ENCODE measurements at places on chromosomes 5 and 9.

DNA sequence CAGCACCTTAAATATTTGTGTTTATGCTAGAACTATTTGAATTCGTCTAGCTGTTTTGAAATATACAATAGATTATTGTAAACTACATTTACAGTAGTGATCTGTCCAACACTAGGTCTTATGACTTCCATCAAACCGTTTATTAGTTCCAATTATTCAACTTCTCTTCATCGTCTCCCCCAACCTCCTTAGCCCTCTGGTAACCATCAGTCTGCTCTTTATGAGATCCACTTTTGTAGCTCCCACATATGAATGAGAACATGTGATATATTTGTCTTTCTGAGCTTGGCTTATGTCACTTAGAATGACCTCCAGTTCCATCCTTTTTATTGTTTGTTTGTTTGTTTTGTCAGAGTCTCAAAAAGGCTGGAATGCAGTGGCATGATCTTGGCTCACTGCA lies 11.8 kb downstream of the DMXL1 start:
- DNase-seq = no peak

DNA sequence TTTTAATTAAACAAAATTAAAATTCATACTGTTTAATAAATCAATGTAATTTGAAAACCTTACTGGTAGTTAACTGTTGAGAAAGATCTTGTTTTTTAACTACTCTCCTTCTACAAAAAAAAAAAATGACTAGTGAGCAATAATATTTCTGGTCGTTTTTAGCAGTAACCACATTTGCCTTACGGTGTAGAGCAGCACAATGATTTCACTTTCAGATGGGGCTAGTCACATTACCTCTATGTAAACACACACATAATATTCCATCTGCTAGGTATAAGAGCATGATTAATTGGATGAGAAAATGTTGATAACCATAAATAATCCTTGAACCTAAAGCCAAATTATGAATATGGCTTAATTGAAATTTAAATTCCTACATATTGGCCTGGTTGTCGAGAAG lies 198.1 kb downstream of the CHSY3 start:
- no peak for DNase-seq

GRCh38 chr5:79857714-79858409 lies 133.2 kb downstream of the MTX3 start:
- DNase-seq = no peak

DNA sequence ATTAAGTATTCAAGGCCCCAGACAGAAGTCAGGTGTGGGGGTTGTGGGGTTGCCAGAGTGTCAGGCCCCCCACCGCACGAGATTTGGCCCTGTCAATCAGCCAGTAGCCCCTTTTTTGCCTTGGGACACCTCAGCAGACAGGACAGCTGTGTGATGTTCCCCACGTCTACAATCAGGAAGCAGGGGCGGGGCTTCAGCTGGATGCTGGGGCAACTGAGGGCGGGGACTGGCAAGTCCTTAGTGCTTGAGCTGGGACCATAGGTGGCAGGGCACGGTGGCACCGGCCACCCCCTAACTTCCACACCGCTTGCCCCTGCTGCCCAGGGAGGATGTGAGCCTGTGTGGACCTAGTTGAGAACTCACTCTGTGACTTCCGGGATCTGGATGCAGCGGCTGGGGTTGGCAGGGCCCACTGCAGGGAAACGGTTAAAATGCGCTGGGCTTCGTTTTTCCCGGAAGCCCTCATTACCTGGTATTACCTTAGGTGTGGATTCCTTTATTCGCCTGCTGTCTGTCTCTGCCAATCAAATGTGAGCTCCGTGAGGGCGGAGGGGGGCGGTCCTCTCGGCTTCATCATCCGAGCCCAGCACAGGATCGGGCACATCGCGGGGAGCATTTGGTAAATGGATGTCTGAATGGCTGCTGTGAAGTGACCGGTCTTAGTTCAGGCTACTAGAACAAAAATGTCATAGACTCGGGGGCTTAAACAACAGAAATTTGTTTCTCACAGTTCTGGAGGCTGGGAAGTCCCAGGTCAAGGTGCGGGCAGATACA lies 7.5 kb upstream of the GTF3C5 start:
- DNase-seq = no peak

GRCh38 chr9:86368871-86369521 lies 14.8 kb upstream of the TUT7 start:
- peak; percentile 94 for DNase-seq

DNA sequence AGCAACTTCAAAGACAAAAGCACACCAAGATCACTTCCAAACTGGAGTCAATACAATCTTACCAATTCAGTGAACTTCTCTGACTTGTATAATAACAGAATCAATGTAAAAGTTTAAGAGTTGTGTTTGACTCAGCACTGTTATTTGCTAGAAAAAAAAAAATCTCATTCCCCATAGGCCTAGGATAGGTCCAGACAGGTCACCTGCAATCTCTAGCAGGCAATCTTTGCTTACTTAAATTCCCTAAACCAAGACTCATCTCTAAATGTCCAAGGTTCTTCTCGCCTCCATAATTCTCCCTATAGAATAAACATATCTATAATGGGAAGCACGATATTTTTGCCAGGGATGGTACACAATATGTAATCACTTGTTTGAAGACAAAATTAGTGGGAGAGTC lies 2.5 kb downstream of the FAM169A start:
- DNase-seq = no peak

DNA sequence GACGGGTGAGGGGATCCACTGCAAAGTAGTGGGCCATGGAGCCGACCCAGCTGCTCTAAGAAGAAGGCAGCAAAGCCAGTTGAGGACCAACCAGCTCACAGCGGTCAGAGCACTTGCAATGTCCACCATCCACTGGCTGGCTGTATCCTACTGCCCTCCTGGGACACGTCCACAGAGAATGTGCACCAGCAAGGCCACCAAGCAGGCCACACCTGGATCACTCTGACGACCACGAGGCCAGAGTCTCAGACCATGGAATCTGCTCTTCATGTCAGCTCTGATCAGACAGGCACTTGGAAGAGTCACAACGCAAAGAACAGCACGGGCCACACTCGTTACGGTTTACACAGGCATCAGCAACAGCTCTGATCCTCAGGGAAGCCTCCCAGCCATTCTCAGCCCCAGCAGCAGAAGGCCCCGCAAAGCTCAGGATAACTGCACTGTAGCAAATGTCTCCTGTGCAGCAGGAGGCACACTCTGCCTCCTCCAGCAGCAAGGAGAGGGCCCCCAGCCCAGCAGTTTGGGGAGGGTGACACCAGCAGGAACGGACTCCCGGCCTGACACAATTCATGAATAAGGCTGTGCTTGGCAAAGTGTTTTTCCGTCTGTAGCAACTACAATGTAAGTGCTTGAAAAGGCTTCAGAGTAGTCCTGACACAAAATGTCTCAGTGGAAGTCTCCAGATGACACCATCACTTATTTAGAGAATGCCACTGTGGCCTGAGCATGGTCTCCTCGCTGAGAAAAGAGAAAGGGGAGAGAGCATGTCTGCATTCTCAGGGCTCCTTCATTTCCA lies 15.7 kb downstream of the SEMA4D start:
- no peak for DNase-seq

- no peak for DNase-seq
Measured at GRCh38 chr9:129352146-129352865, 174.2 kb upstream of the IER5L start.

- DNase-seq = no peak
Measured at GRCh38 chr5:13976867-13977830, 32.7 kb upstream of the DNAH5 start.

GRCh38 chr9:126417043-126417442 lies 90.4 kb downstream of the MVB12B start:
- DNase-seq = no peak

GRCh38 chr5:88719434-88719833 lies 163.6 kb downstream of the MEF2C start:
- DNase-seq = no peak

DNA sequence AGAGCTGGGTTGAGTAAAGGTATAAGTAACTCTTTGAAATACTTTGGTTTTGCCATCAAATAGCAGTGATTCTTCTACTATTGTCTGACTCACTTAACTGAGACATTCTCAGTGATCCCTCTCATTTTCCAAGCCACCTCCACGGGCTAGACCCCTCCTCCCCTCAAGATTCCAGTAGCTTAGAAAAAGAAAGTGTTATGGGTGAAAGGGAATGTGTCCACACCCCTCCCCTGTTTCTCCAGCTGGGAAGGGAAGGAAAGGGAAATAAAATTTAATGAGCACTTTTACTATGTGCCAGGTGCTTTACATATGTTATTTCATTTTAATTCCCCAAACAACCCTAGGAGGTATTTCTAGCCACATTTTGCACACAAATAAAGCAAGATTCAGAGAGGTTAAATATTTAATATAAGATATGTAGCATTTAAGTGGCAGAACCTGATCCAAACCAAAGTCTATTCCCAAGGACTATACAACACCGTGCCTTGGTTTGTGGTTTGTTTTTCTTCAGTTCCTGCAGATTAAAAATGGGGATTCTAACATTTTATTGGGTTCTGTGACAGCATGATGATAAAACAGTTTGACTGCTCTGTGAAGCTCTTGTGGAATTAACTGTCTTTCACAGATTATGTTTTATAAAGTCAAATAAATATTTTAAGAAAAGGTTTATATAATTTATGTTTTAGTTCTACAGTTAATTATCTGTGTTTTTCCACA lies 135.9 kb downstream of the ZSWIM6 start:
- no peak for DNase-seq

GRCh38 chr5:117486879-117487391 lies 912.3 kb upstream of the SEMA6A start:
- DNase-seq = no peak

GRCh38 chr9:135570456-135570855 lies 8.9 kb downstream of the PAEP start:
- DNase-seq = no peak

- no peak for DNase-seq
Measured at GRCh38 chr5:89289604-89290003, 406.6 kb upstream of the MEF2C start.

DNA sequence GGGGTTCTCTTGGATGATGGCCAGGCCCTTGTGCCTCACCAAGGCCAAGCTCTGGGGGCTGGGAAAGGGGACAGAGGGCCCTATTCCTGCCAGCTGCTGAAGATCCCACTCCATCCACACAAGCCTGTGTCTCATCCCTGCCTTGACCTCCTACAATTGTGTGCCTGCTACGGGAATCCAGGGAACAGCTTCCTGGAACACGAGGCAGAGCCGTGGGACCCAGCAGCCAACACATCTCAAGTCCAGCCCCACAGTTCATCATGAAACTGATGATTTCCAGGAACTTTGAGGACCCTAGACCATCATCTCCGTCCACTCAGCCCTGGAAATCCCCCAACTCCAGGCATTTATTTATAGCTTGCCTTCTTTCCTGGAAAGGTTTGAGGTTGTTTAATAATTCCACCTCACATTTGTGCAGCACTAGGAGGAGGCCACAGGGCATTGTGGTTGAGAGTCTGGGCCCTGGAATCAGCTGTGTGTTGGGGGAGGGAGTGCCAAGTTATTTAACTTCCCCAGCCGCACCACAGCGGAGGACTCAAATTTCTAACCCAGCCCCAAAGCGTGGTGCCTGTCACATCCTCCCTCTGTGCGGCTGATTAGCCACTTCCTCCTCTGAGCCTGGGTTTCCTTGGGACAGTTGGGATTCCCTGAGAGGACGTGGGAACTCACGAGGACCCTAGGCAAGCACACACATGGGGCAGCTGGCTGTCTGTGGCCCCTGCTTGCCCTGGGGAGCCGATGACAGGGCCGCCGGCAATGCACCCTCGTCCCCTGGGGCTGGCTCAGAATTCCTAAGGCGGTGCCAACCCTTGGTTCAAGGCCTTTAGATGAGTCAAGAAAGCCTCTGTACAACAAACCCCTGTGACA lies 58.2 kb upstream of the GGTA1 start:
- peak; percentile 55 for DNase-seq

Data from epithelial cell of prostate (primary cell).